ENCODE measurements at places on chromosomes 3 and 15.

- DNase-seq = peak; percentile 42
Measured at GRCh38 chr3:128942161-128942952, 51.5 kb downstream of the CFAP92 start.

- no peak for DNase-seq
Measured at GRCh38 chr3:49500205-49500731, 30.2 kb downstream of the DAG1 start.

DNA sequence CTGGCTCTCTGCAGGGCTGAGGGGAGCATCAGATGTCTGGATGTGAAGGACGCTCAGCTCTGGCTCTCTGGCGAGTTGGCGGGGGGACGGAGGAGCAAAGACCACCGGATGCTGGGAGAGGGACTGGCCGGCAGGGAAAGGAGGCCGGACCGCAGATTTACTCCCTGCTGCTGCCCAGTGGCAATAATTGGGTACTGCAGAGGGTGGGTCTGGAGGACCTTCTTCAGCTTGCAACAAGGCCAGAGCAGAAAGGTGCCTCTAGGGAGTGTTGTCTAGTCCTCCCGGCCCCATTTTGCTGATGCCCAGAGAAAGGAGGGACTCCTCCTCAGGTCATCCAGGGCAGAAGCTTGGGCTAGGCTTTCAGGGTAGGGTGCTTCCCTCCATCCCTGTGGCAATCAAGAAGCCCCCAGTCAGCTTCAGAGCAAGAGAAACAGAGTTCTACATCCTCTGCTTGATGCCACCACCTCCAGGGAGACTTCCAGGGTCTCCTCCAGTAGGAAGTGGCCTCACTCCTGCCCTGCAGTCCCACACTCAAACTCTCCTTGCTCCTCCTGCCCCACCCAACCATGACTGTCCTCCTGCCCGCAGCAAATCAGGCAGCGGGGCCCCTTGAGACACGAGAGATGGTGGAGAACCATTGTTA lies 20.3 kb upstream of the CSPG4 start:
- peak; percentile 72 for DNase-seq

GRCh38 chr3:186487819-186488218 lies 56.4 kb downstream of the CRYGS start:
- DNase-seq = no peak

DNA sequence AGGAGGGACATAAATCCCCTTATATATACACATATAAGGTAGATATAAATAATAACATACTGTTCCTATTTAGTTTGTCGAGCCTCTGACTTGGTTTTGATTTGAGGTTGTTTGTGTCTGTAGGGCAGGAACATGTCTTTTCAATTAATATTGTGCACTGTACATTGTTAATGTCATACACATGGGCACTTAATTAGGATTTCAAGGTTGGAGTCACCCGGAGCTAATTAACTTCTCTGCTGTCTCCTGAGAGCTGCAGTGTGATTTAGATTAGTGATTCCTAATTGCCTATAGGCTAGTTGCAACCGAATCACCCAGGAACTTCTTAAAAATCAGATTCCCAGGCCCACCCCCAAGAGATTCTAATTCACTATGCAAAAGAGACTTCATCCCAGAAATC lies 50.4 kb upstream of the FILIP1L start:
- no peak for DNase-seq

GRCh38 chr15:64686130-64686735 lies 89.2 kb downstream of the RBPMS2 start:
- peak; percentile 65 for DNase-seq

DNA sequence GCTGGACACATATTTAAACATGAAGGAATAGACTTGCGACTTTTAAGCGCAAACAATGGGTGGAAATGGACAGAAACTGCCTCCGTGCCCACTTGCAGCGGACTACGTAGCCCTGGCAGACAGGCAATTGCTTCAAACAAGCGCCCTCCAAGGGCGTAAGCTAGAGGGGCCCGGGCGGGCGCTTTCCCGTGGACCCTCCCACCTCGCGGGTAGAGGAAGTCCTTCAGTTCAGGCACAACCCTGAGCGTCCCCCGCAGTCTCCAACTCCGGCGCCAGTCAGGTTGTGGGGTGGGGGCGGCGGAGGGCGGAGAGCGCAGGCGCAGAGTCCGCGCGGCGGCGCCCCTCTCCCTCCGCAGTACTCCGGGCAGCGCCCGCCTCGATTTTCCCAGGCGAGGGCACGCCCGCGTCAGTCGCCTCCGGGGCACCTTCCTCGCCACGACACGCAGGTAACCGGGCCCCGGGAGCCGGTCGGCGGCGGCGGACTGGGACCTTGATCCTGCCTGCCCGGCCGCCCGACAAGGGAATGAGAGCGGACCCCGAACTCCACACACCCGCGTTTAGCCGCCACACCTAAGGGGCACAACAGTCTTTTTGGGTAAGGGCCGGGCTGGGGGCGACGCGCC lies at the start of gene SLC35G2:
Gene SLC35G2, plus strand, starts transcription at position 358 of the 623 bp plus-strand sequence. CDS start 35,335 bp downstream, outside the sequence.
- DNase-seq = peak; percentile 52

DNA sequence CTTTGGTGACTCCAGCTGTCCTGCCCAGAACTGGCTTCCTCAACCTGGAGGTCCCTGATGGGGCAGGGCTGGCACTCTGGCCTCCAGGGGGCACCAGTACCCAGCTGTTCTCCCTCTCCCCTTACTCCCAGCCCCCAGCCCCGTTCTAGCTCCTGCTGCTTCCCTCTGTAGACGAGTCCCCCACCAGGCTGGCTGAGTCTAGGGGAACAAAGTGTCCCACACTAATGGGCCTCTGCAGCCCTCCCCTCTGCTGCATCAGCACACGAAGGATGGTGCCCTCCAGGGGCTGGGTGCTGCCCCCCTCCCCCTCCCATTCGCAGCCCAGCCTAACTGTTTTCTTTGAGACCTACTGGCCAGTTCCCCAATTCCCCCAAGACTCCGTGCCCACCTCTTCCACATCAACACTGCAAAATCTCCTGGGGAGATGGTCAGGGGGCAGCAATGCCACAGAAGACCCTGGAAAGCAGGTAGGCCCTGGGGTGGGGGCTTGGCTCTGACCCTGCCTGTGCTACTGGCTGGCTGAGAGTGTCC lies 4.2 kb downstream of the RHCG start:
- DNase-seq = peak; percentile 32

DNA sequence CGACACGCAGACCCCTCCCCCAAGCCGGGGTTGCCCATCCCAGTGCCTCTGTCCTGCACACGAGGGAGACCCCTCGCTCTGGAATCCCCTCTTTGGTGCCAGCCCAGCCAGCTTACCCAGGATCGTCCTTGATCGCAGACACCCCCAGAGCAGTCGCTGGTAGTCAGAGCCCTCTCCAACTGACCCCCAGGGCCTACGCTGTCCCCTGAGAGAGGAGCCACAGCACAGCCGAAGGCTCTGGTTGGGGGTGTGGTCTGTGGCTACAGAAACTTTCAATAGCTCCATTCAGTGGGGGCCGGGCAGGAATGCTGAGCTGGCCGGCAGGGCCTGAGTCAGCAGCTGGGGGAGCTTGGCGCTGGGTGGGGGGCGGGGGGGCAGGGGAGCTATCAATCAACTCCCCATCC lies at the start of gene LCTL:
Gene LCTL, minus strand, starts transcription at position 258 of the 404 bp plus-strand sequence. CDS start 633 bp downstream, outside the sequence.
- peak; percentile 96 for DNase-seq

Data from urothelium cell line (cell line).